Brain pericyte (primary cell): ENCODE measurements at places on chromosomes 1 and 21.

GRCh38 chr1:224499204-224499603 is 64.6 kb upstream of the WDR26 start:
- no peak for DNase-seq

GRCh38 chr1:45802343-45803298 is 791 bp upstream of the MAST2 start:
- DNase-seq, result peak; percentile 95

- DNase-seq, result no peak
Measured at GRCh38 chr1:216535059-216535458, 111.8 kb upstream of the USH2A start.

- no peak for DNase-seq
Measured at GRCh38 chr21:46081022-46081861, 16.7 kb upstream of the COL6A2 start.

- no peak for DNase-seq
Measured at GRCh38 chr1:152873495-152873894, 4.6 kb upstream of the SMCP start.
